ENCODE measurements at places on chromosomes 3 and 15. TPM values are rescaled to one million over a fixed set of nuclear protein-coding genes. Genes with fewer than 3 reads are reported as not detected.

Gene ADAMTS9
- 2.2 TPM for total RNA-seq

Gene C3orf80
- total RNA-seq = 1.7 TPM

DNA sequence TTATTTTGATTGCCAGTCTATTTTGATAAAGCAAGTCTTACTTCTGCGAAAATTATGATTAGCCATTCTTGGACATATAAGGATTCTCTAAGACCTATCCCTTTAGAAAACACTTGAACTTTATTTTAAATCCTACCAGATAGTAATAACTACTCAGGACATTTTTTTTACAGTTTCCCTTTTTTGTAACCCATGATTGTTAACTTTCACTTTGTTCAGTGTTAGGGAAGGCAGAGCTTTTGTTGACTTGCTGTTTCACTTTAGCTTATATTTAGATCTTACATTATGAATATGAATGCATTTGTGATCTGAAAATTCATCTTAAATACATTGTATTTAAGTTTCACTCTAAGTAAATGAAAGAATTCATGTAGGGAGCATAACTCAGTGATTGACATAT is 167.0 kb downstream of the AKAP13 start:
- DNase-seq = no peak

GRCh38 chr15:52857471-52857870 is 67.3 kb upstream of the ONECUT1 start:
- no peak for DNase-seq

DNA sequence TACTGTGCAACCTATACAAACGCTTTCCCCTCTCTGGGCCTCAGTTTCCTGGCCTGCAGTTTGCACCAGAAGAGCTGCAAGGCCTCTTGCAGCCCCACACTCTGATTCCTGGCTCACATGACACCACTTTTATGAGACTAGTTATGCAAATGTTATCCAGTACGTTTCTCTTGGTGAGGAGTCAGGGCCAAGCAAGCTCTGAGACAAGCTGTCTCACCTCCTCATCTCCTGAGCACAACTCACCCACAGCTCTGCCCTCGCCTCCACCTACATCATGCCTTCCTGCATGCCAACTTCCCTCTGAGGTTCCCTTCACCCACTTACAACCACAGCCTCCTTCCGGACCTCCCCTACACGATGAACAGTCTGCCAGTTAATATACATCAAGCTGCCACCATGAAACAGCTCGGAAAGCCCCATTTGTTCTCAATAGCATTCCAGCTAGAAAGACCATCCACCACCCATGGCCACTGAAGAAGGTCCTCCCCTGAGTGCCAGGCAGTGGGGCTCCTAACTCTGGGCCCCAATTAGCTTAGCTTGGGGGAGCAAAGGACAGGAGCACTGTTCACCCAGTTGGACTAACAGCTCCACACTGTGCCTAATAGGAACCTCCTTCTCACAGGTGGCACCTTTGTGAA is 25.0 kb downstream of the CRYGS start:
- no peak for DNase-seq

DNA sequence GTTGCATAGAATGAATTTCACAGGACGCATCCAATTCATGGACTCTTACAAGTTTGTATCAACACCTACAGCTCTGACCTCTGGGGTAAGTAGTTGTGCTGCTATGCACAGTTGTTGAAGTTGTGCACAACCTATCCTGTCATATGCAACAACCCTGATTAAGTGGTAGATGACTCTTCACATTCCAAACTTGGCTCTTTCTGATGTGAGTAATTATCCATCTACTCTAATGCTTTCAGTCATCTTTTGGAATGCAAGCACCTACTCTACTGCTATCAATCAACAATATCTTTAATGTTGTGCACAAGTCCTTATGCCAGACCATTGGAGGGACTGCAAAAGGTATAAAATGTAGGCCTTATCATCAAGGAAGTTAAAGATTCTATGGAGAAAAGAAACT is 921.4 kb downstream of the MCTP2 start:
- DNase-seq = no peak

GRCh38 chr15:31034152-31034551 is 42.7 kb upstream of the MTMR10 start:
- no peak for DNase-seq

GRCh38 chr3:63654931-63655330 is 2.5 kb downstream of the SNTN start:
- DNase-seq = no peak

- DNase-seq = no peak
Measured at GRCh38 chr3:176814285-176814684, 383.0 kb downstream of the TBL1XR1 start.

All from lower leg skin (tissue), 4 donors.